ENCODE measurements at places on chromosomes 12 and 14. TPM values are rescaled to one million over a fixed set of nuclear protein-coding genes. Genes with fewer than 3 reads are reported as not detected.

- DNase-seq: peak; percentile 92
- H3K36me3 ChIP-seq: peaks cover 19% of the 10 kb centered on the region
- peaks cover 17% of the 10 kb centered on the region for H3K27me3 ChIP-seq
- H3K4me1 ChIP-seq: peaks cover 33% of the 10 kb centered on the region
- H3K4me3 ChIP-seq: peak within 1 kb of the TSS; percentile 56
These were observed at the start of gene MAP1LC3B2 for GRCh38 chr12:116559162-116559935. Gene MAP1LC3B2, plus strand, starts transcription at chr12:116559381. Its CDS starts 16,562 bp downstream, at chr12:116575943.

- peaks cover 3% of the 10 kb centered on the region for H3K36me3 ChIP-seq
- H3K27ac ChIP-seq: no peak overlapping the region
- DNase-seq: no peak
These were observed 4.4 kb upstream of the TDRD9 start for GRCh38 chr14:103923863-103924262.

DNA sequence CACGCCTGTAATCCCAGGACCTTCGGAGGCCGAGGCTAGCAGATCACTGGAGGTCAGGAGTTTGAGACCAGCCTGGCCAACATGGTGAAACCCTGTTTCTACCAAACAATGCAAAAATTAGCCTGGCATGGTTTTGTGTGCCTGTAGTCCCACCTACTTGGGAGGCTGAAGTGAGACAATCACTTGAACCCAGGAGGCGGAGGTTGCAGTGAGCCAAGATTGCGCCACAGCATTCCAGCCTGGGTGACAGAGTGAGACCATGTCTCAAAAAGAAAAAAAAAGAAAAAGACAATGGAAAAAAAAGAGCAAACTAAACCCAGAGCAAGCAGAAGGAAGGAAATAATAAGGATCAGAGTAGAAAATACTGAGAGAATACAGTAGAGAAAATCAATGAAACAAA, 5.4 kb downstream of the CHURC1 start:
- H3K4me3 ChIP-seq: no peak overlapping the region
- H3K4me1 ChIP-seq: peaks cover 49% of the 10 kb centered on the region
- H3K36me3 ChIP-seq: peaks cover 50% of the 10 kb centered on the region
- no peak for DNase-seq
- no peaks in the 10 kb centered on the region for H3K27me3 ChIP-seq
- no peak overlapping the region for H3K27ac ChIP-seq

Gene ACSS3
- total RNA-seq: not detected

Gene KRT79
- not detected for total RNA-seq
